ENCODE measurements at places on chromosomes 2 and 18. TPM values are rescaled to one million over a fixed set of nuclear protein-coding genes. Genes with fewer than 3 reads are reported as not detected.

GCKR gene
- total RNA-seq, result not detected

TYW5 gene
- total RNA-seq, result 9.9 TPM

AQP4 gene
- total RNA-seq, result not detected

KIF3C gene
- total RNA-seq, result 10.7 TPM

DNA sequence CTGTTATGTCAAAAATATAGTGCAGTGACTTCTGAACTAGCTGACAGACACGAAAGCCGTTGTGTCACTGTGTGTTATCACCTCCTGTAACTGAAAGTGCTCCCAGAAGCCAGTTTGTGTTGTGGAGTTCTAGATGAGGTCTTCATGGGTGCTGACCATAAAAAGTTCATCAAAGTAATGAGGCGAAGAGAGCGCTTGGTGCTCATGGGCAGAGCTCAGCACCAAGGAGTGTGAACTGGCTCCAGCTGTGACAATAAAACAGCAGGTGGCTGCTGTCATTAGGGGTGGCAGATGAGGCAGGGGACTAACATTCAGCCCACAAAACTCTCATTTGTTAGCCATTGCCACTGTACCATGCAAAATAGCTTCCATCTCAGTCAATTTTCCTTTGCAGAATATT, 151.1 kb downstream of the ZNF407 start:
- H3K4me3 ChIP-seq, result no peak overlapping the region
- H3K27ac ChIP-seq, result no peak overlapping the region
- peaks cover 6% of the 10 kb centered on the region for H3K36me3 ChIP-seq

- DNase-seq, result no peak
- peaks cover 5% of the 10 kb centered on the region for H3K27me3 ChIP-seq
- H3K4me3 ChIP-seq, result no peak overlapping the region
- peaks cover 23% of the 10 kb centered on the region for H3K4me1 ChIP-seq
Observed at GRCh38 chr2:177172034-177172880, 40.3 kb upstream of the HNRNPA3 start.

- H3K36me3 ChIP-seq, result peaks cover 61% of the 10 kb centered on the region
- H3K4me3 ChIP-seq, result no peak overlapping the region
- no peak for DNase-seq
- H3K27ac ChIP-seq, result no peak overlapping the region
- no peaks in the 10 kb centered on the region for H3K27me3 ChIP-seq
- H3K4me1 ChIP-seq, result peaks cover 14% of the 10 kb centered on the region
Observed at GRCh38 chr2:241351640-241352031, 4.4 kb upstream of the FARP2 start.

GRCh38 chr2:21819454-21819853, 695.7 kb downstream of the TDRD15 start:
- H3K4me1 ChIP-seq, result no peaks in the 10 kb centered on the region
- no peaks in the 10 kb centered on the region for H3K27me3 ChIP-seq
- no peak overlapping the region for H3K4me3 ChIP-seq
- H3K36me3 ChIP-seq, result no peaks in the 10 kb centered on the region
- no peak for DNase-seq

DNA sequence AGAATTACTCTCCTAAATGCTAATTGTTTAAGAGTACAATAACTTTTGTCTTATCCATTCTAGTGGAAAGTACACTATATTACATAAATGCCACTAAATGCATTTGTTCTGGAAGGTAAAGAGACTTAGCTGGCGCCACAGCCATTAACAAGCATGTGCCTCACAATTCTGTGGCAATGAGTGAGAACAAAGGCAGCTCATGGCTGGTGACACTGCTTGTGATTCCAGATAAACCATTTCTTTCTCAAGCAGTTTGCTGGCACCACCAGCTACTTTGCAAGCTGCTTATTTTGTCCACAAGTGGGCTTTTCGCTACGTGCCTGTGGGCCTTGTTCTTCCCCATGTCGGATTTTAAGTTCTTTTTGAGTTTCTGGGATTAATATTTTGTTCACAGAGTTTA, 147.6 kb upstream of the SMAD7 start:
- no peaks in the 10 kb centered on the region for H3K27me3 ChIP-seq
- no peak overlapping the region for H3K4me3 ChIP-seq
- no peak overlapping the region for H3K27ac ChIP-seq
- no peaks in the 10 kb centered on the region for H3K36me3 ChIP-seq

GRCh38 chr18:79504034-79504433, 108.3 kb downstream of the NFATC1 start:
- H3K27ac ChIP-seq, result no peak overlapping the region
- no peaks in the 10 kb centered on the region for H3K27me3 ChIP-seq
- H3K4me3 ChIP-seq, result no peak overlapping the region
- H3K4me1 ChIP-seq, result peaks cover 46% of the 10 kb centered on the region
- H3K36me3 ChIP-seq, result peaks cover 18% of the 10 kb centered on the region

- H3K27ac ChIP-seq, result no peak overlapping the region
- no peaks in the 10 kb centered on the region for H3K4me1 ChIP-seq
- no peak for DNase-seq
Observed at GRCh38 chr18:493986-494983, 6.2 kb downstream of the COLEC12 start.

DNA sequence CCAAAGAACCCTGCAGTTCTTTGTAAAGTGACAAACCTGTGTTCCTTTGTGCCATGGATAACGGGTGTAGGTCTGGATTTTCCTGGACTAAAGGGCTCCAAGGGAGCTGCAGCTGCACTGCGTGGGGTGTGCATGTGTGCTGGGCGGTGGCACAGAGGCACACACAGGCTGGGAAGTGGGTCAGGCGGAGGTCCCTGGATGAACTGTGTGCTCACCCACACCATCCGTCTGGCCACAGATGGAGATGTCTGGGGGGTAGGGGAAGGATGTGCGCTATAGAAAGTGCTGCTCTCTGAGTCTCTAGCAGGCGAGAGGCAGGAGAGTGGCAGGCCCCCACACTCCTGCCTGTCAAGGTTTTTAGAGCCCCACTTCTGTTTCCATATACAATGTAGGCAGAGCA, 137.2 kb downstream of the LOXHD1 start:
- DNase-seq, result no peak
- no peaks in the 10 kb centered on the region for H3K36me3 ChIP-seq
- H3K27me3 ChIP-seq, result peaks cover 8% of the 10 kb centered on the region

GRCh38 chr18:11761553-11761952, 72.5 kb downstream of the GNAL start:
- no peaks in the 10 kb centered on the region for H3K4me1 ChIP-seq
- no peak for DNase-seq
- H3K36me3 ChIP-seq, result no peaks in the 10 kb centered on the region
- H3K27ac ChIP-seq, result no peak overlapping the region

DNA sequence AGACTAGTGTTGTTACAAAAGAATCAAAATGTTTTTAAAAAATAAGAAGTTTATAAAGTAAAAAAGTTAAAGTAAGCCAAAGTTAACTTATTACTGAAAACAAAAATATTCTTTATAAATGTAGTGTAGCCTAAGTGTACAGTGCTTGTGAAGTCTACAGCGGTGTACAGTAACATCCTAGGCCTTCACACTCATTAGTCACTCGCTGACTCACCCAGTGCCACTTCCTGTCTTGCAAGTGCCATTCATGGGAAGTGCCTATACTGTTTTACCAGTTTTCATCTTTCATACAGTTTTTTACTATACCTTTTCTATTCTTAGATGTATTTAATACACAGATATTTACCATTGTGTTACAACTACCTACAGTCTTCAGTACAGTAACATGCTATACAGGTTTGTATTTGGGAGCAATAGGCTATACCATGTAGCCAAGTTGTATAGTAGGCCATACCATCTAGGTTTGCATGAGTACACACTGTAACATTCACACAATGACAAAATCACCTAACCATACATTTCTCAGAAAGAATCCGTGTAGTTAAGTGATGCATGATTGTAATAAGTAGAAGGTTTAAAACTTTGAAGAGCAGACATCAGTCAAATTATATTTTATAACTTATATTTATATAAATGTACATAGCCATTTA, 13.4 kb downstream of the SERPINB7 start:
- H3K27ac ChIP-seq, result no peak overlapping the region
- no peaks in the 10 kb centered on the region for H3K27me3 ChIP-seq
- no peak overlapping the region for H3K4me3 ChIP-seq
- H3K36me3 ChIP-seq, result no peaks in the 10 kb centered on the region
- DNase-seq, result peak; percentile 61

GRCh38 chr2:170425281-170425751, 247.4 kb downstream of the MYO3B start:
- H3K27me3 ChIP-seq, result peaks cover 4% of the 10 kb centered on the region
- H3K36me3 ChIP-seq, result no peaks in the 10 kb centered on the region
- no peak overlapping the region for H3K27ac ChIP-seq
- no peak overlapping the region for H3K4me3 ChIP-seq
- H3K4me1 ChIP-seq, result no peaks in the 10 kb centered on the region

DNA sequence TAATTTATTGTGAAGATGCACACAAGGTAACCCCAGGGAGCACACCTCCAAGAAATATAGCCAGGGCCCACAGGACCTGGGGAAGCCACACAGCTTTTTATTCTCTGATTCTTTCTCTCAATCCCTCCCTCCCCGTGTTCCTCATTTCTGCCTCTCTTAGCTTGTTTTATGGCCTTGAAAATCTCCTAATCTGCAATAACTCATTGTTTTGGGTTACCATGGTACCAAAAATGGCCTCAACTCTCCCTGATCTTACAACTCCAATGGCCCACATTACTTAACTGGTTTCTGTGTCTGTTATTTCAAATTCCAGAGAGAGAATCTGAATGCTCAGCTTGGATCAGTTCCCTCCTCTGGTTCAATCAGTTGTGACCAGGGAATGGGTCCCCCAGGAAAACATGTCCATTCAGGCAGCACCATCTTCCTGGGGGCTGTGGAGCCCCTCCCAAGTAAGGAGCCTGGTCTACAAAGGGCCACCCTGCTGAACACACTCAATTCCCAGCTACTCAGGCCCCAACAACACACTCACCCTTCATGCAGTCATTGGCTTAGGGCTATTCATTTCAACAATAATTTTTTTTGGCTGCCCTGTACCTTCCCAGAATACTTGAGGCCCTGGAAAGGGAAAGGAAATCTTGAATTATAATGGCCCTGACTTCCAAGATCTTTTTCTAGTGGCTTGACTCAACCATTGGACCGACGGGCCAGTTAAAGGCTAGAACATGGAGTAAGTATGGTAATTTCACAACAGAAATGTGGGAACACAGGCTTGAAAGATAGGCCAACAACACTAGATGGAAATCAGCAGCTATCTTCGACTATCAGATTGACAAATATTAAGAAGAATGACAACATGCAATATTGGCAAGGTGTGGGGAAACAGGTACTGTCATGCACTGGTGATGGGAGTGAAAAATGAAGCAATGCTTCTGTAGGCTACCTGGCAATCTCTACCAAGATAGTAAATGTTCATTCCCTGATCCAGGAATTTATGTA, 41.6 kb upstream of the ST3GAL5 start:
- H3K4me3 ChIP-seq, result no peak overlapping the region
- peaks cover 2% of the 10 kb centered on the region for H3K36me3 ChIP-seq
- H3K4me1 ChIP-seq, result peaks cover 29% of the 10 kb centered on the region
- peaks cover 2% of the 10 kb centered on the region for H3K27me3 ChIP-seq
- H3K27ac ChIP-seq, result no peak overlapping the region

GRCh38 chr18:31513189-31513935, 15.4 kb downstream of the DSG2 start:
- no peak overlapping the region for H3K27ac ChIP-seq
- H3K4me3 ChIP-seq, result no peak overlapping the region
- H3K27me3 ChIP-seq, result no peaks in the 10 kb centered on the region
- H3K36me3 ChIP-seq, result no peaks in the 10 kb centered on the region
- no peaks in the 10 kb centered on the region for H3K4me1 ChIP-seq
- no peak for DNase-seq

- peaks cover 8% of the 10 kb centered on the region for H3K4me1 ChIP-seq
- H3K27me3 ChIP-seq, result peaks cover 41% of the 10 kb centered on the region
- H3K4me3 ChIP-seq, result peak overlapping the region; percentile 78
- no peak overlapping the region for H3K27ac ChIP-seq
- DNase-seq, result no peak
Observed at GRCh38 chr18:70289351-70290312, 787 bp downstream of the SOCS6 start.

- no peak for DNase-seq
- H3K4me3 ChIP-seq, result no peak within 1 kb of the TSS
- no peaks in the 10 kb centered on the region for H3K36me3 ChIP-seq
- H3K27ac ChIP-seq, result no peak within 1 kb of the TSS
Observed at GRCh38 chr2:181985632-181986205, at the start of gene PPP1R1C. Gene PPP1R1C (plus strand): TSS chr2:181985853. CDS start chr2:181986111, 258 bp downstream.

GRCh38 chr18:63924551-63924950, 16.8 kb downstream of the SERPINB10 start:
- no peaks in the 10 kb centered on the region for H3K4me1 ChIP-seq
- DNase-seq, result no peak
- H3K27ac ChIP-seq, result no peak overlapping the region

DNA sequence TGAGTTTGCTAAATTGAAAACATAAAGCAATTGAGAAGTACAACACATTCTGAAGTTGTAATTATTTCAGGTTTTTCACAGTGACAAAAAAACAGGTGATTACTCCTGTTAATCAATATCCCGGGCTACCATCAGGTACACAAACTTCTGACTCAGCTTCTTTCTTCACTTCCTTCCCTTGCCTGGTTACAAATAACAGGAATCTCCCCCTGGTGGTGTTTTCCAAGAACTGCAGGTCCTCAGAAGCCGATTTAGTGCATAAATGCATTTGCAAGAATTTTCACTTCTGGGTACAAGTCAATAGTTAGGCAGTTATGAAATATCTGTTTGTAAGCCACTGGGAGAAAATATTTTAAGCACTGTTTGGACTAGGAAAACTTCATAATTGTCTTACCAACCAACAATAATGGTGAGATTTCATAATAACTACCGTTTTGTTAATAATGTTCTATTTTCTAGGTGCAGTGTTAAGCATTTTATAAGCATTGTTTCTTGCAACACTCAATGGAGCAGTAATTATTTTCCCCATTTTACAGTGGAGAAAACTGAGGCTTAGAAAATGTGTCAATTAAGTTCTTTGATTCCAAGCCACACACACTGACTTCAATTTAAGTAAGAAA, 12.4 kb upstream of the GMCL1 start:
- DNase-seq, result peak; percentile 80
- H3K4me1 ChIP-seq, result peaks cover 9% of the 10 kb centered on the region
- no peak overlapping the region for H3K4me3 ChIP-seq
- no peaks in the 10 kb centered on the region for H3K27me3 ChIP-seq
- no peak overlapping the region for H3K27ac ChIP-seq
- peaks cover 28% of the 10 kb centered on the region for H3K36me3 ChIP-seq

Data from activated CD4-positive, alpha-beta memory T cell treated with anti-CD3 and anti-CD28 coated beads, Interleukin-2, amount 10 ng/mL, durations not matched to agents 7 days and 5 days (primary cell).